Type B pancreatic cell (in vitro differentiated cells): ENCODE measurements at places on chromosomes 5 and 9.
A peak's percentile ranks its signal among the peaks of the same experiment; 100 is the strongest.

GRCh38 chr5:45281081-45281480, 415.1 kb downstream of the HCN1 start:
- no peak for DNase-seq

- no peak for DNase-seq
Measured at GRCh38 chr5:149667829-149668330, 62.2 kb upstream of the PPARGC1B start.

GRCh38 chr5:956941-957747, 51.5 kb upstream of the NKD2 start:
- no peak for DNase-seq

DNA sequence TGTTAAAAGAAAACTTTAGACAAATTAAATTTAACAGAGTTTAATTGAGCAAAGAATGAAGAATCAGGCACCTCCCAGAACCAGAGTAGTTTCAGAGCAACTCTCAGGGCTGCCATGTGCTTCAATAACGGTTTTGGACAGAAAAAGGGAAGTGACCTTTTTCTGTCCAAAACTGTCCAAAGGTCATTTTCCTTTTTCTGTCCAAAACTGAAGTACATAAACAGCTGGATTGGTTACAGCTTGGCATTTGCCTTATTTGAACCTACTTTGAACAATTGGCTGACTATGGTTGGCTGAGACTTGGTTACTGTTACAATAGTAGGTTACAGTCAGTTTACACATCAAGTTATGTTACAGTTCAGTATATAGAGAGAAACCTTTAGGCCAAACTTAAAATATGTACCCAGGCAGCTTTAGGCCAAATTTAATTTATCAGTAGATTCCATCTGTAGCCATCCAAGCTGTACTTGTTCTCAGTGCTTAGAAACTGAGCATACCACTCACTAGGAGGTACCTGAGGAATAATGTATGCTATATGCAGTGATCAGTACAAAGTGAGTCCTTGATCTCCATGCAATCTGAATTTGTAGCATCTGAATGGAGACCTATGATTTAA, 44.0 kb downstream of the C9orf85 start:
- DNase-seq = no peak

DNA sequence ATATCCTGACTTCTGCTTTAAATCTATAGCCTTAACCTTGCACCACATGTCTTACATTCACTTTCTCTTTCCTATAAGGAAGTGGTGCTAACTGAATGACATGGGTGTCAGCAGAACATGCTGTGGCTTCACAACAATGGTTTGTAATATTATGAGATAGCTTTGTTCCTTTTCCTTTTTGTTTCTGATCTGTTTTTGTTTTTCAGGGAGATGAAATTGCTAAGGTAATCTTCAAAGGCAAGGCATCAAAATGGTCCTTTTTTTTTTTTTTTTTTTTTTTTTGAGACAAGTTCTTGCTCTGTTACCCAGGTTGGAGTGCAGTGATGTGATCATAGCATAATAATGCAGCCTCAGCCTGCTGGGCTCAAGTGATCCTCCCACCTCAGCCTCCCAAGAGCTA, 53.6 kb upstream of the RANBP6 start:
- no peak for DNase-seq

DNA sequence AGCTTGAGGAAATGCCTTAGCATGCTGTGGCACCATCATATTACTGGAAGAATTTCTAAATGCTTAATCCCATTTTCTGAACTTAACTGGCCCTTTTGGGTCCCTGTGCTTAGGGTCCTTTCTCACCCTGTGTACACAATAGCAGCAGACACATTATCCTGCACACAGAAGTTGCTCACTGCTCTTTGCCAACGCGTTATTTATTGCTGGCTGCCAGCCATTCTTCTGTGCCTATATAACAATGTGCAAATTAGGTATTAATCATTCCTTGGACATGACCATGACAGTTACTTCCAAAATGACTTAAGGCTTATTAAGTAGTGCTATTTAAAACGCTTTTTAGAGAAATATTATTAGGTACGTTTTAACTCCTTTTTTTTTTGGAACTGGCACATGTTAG, 134.7 kb downstream of the FBN2 start:
- no peak for DNase-seq

DNA sequence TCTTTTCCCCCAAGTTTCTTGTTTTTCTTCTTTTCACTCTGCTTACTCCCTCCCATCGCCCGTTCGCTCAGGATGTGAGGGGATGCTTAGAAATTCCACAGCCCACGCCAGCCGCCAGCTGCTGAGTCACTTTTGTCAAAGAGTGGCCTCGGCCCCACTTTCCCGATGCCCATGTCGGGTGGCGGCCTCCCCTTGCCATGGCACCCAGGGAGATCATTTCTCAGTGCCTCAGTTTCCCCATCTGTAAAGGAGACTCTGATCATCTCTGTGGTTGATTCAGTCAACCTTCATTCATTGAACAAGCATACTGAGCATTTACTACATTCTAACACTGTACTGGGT, 353 bp upstream of the PDGFRB start:
- DNase-seq = no peak

- DNase-seq = no peak
Measured at GRCh38 chr9:123583646-123584045, 227.6 kb downstream of the CRB2 start.

DNA sequence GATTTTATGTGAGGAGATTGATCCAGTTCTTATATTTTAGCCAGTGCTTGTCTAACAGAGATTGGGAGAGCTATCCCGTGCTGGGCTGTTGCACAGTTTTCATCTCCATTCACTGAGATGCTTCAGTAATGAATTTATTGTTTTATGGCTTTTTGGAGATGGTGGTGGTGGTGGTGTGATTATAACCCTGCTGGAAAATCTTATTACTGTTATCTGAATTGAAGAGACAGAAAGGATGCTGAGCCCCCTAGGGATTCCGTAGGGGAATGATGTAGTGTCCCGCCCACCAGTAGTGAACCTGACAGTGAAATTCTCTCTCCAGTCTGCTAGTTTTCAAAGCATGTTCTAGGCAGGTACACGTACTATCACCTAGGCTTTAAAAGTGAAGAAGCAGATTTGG, 1.9 kb downstream of the RAI14 start:
- no peak for DNase-seq

DNA sequence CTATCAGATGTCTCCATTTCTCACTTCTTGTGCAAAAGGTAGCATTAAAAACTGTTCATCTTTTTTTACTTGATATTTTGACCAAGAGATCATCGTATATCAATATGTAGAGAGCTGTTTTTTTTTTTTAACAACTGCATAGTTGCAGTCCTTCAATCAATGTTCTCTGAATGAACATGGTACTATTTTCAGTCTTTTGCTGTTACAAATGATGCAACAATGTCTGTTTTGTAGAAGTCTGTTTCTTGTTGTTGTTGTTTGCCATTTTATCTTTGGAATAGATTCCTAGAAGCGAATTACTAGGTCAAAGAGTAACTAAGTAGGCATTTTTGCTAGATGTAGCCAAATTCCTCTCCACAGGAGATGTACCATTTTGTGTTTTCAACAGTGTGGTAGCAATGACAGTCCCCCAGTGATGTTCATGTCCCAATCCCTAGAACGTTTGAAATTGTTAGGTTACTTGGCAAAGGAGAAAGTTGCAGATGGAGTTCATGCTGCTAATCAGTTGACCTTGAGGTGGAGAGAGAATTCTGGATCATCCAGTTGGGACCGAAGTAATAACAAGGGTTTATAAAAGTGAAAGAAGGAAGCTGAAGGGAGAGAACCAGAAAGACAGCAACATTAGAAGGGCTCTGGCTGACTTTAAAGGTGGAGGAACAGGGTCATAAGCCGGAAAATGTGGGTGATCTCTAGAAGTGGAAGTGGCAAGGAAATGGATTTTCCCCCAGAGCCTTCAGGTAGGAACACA, 6.3 kb downstream of the MTREX start:
- no peak for DNase-seq

DNA sequence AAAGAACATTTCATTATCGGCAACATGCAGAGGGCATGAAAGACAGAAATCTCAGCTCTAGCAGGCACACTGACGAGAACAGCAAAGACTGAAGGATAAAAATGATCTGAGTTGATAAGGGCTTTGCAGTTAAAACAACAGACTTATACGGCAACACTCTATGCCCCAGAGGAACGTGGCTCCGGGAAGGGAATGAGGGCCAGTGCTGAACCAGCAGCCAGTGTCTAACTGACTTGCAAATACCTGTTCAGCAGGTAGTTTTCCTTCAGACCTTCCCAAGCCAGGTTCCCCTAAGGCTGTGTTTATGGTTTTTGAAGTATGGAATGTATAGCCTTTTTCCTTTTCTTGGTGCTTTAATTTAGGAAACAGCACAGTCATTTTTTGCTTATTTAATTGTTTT, 121.3 kb upstream of the CDH18 start:
- DNase-seq = no peak

DNA sequence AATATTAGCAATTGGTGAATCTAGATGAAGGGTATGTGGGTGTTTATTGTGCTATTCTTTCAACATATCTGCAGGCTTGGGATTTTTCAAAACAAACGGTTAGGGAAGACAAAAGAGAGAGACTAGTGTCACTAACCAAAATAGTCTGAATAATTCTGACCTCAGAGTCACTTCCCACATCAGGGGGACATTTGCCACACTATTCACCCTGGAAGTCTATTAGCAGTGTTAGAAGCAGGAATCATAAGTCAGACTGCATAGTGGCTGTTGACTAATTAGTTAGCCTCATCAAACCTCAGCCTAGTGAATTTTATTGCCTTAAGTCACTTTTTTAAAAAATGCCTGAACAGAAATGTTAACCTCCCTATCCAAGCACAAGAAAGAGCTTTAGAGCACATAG, 169.2 kb upstream of the RGMB start:
- DNase-seq = no peak

DNA sequence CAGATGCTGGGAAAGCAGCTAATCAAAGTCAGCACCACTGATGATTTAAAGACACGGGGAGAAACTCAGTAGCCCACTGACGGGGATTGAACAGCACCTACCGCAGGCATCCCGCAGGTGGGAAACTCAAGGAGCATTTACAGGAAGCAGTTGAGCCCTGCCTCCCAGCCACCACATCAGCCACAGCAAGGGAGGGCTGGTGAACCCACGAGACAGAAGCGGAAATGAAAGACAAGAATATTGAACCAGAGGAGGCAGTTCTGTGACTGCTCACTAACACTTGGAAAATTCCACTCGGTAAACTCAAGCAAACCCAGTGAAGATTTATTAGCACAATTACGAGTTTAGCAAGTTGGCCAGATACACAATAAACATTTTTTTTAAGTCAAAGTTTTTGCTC, 10.6 kb upstream of the FAM163B start:
- no peak for DNase-seq

GRCh38 chr9:16873126-16873802, 2.8 kb upstream of the BNC2 start:
- DNase-seq = no peak

DNA sequence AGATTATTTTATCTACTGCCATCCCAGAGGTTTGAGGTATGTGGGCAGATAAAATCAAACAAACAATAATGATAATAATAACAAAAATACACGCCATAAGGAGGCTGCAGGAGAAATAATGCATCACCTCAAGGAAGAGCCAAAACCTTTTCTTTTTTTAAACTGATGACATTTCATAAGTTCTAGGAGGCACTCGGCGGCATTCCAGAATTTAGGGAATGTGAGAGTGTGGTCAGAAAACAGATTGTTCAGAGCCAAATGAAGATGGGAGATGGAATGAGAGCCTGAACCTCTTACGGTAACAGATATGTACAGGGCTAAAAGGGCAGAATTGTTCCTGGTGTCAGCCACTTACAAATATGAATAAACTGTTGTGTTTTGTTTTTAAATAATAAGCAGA, 615.0 kb upstream of the CHD1 start:
- no peak for DNase-seq

- DNase-seq = no peak
Measured at GRCh38 chr5:15252331-15252730, 247.6 kb upstream of the FBXL7 start.

DNA sequence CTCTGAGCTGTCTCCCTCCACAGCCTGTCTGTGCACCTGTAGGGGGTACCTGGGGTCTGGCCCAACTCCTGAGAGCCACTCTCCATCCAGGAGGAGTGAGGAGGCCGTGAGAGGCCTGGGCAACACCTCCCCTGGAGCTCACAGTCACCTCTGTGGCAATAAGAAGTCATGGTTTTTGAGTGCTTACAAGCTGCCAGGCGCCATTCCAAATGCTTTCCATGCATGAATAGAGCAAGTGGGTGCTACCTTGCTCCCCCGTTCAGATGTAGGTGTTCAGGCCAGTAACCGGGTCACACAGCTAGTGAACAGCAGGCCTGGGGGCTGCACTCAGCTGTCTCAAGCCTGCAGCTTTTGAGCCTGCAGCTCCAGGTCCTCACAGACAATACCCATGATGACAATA, 30.6 kb downstream of the CORO2A start:
- DNase-seq = no peak

- no peak for DNase-seq
Measured at GRCh38 chr9:2209400-2209799, 194.3 kb downstream of the SMARCA2 start.

- no peak for DNase-seq
Measured at GRCh38 chr9:18331808-18332209, 142.1 kb upstream of the ADAMTSL1 start.

DNA sequence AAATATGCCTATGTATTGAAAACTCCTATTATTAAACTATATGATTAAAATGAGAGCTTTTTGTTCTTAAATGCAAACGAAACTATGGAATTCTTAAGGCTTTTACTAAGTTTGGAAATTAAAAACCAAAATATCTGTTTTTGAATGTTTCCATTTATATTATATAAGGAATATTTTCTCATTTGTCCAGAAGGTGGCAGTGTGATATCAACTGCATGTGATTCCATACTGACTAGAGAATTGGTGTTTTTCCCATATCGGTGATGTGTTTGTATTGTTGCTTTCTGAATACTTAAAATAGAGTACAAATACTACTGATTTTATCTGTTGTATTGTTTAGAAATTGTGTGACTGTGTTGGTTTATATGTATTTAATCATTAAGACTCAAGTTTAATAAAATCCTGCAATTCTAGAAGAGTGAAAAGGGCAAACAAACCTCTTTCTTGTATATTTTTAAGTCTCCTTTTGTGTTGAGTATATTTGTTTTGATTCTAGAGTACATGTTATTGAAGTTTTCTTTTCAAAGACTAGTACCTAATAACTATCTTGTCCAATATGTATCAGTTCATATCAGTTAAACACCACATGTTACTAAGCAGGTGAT, 320.8 kb downstream of the CCDC171 start:
- DNase-seq = no peak

GRCh38 chr5:55160493-55161209, 680 bp downstream of the GPX8 start:
- DNase-seq = no peak

GRCh38 chr5:150335778-150336177, 21.7 kb upstream of the TCOF1 start:
- no peak for DNase-seq

DNA sequence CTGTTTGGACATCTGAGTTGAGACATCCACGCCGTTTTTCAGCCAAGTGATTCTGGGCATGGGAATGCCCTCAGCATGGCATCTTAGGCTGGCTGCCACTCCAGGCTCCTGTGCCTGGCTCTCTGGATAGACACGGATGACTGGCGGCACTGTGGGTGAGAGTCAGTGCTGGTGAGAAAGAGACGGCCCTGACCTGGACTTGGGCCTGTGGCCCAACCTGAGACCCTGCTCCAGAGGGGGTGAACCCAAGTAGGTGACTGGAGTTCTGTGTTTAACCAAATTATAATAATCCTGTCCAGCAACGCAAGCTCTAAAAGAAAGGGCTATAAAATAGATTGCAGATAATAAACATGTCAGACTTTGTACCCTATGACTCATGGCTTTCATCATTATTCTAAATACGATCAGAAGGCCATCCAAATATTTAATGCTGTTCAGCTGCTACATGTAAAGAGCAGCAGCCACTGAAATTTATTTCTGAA, 173.9 kb downstream of the HSPA4 start:
- DNase-seq = peak; percentile 39

GRCh38 chr9:8613346-8613825, 813.8 kb upstream of the DMAC1 start:
- no peak for DNase-seq
